ENCODE measurements at places on chromosomes 11 and 22.

DNA sequence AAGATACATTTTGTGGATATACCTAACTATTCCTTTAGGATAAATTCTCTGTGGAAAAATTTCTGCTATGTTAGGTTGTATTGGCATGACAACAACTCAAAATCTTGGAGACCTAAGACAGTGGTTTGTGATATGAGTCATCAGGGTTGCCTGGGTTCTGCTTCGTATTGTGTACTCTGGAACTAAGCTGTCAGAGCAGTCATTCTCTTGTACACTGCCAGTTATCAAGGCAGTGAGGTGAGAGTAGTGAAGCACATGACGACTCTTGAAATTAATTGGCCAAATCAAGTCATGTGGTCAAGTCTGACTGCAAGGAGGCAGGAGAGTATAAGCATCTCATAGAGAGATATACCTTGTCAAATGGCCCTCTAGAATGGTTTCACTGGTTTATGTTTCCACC lies 104.4 kb downstream of the FANCF start:
- no peak for DNase-seq

GRCh38 chr11:35146074-35146521 lies 7.1 kb downstream of the CD44 start:
- DNase-seq, result no peak

- DNase-seq, result no peak
Measured at GRCh38 chr11:4066910-4067309, 27.7 kb upstream of the RRM1 start.

DNA sequence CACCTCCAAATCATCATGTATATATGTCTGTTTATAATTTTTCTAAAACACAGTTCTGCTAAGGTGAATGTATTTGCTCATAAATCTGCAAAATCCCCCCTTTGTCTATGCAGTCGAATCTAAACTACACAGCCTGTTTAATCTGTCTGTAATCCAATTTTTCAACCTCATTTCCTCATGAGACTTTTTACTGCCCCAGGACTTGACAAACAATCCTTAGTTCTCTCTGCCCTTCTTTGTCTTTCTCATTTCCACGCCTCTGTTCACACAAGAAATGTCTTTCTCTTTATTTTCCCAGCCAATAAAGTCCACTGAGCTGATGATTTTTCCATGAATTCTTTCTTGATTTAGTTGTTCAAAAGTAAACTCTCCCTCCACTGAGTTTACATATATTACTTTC lies 1154.3 kb downstream of the FAM181B start:
- no peak for DNase-seq

DNA sequence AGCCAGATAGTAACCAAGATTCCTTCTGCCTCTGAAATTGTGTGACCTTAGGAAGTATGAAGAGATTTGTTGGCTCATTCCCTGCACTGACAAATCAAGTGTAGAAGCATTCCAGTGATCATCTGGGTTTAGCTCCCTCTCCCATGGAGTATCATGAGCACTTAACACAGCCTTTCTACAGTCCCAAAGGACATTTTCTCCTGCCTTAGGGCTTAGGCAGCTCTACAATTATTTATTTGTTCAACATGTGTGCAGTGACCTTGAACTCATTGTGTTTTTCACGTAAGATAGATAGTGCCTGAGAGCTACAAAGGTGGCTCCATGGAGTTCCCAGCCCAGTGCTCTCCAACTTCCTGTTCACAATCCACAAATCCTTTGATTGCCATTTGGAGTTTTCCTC lies 94.8 kb upstream of the FAT3 start:
- DNase-seq, result no peak

DNA sequence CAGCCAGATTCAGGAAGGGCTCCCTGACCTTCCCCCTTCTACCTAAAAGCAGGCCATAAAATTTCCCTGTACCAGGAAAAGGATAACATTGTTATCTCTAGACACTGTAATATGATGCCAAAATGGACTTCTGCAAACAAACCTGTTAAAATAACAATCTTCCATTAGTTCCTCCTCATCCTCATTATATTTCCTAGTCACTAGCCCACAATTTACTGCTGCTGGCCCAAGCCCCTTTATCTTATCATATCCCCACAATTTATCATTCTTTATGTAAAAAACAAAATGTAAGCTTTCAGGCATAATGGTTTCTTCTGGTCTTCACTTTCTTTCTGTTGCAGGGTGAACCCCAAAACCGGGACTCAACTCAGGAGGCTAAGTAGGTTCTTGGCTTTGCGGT lies 1132.1 kb upstream of the CNTN5 start:
- DNase-seq, result no peak

DNA sequence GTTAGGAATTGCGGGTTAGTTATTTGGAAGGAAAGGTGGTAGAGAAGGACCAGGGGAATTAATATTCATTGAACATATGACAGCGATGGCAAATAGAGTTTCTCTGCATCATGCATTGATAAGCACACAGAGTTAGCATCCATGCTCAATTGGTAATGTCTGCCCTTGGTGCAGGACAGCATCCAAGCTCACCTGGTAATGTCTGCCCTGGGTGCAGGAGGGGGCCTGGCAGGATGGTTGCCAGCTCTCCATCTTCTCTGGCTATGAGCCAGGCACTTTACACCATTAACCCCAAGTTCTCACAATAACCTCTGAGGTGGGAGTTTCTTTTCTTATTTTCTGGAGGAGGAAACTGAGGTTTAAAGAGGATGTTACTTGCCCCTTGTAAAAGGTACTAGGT lies 50.4 kb upstream of the RBFOX2 start:
- no peak for DNase-seq

GRCh38 chr11:69480547-69481392 lies 693 bp upstream of the LINC01488 start:
- no peak for DNase-seq

- no peak for DNase-seq
Measured at GRCh38 chr22:44450503-44450902, 47.5 kb downstream of the RTL6 start.

DNA sequence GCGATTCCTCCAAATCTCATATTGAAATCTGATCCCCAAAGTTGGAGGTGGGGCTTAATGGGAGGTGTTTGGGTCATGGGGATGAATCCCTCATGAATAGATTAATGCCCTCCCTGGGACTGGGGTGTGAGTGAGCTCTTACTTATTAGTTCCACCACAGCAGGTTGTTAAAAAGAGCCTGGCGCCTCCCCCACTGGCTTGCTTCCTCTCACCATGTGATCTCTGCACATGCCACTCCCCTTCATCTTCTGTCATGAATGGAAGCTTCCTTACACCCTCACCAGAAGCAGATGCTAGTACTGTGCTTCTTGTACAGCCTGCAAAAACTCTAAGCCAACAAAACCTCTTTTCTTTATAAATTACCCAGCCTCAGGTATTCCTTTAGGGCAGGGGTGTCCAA lies 8.8 kb downstream of the RRAS2 start:
- DNase-seq, result no peak

DNA sequence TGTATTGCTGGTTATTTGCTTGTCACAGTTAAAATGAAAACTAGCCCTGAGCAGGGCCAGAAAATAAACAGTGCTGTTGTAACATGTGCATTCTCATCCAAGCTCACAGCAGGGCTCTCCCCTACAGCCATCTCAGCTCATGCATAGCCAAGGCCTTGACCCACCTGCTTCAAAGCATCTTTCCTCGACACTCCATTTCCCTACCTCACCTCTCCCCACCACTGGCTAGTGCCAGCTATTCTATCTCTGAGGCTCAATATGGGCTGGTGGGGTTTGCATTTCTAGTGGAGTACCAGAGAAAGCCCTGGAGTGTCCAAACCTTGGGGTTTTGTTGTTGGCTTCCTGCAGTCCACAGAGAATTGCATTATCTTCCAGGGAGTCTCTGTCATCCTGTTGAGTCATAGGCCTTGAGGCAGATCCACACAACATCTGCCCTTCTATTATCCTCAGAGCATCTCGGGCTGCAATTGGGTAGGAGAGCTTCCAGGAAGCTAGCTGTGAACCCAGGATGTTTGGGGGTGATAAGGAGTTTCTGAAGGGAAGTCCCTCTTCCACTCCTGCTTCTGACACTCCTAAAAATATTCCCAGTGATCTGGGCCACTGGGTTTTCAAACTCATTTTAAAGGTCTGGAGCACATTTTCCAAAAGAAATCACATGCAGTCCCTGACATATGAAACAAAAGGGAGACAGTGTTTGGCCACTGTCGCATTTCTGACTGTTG lies 36.1 kb upstream of the AMOTL1 start:
- no peak for DNase-seq

- no peak for DNase-seq
Measured at GRCh38 chr11:108495326-108495725, 2.9 kb downstream of the POGLUT3 start.

- no peak for DNase-seq
Measured at GRCh38 chr22:46681010-46681409, 57.0 kb downstream of the CERK start.

GRCh38 chr11:59556115-59556916 lies 45.0 kb downstream of the OR4D9 start:
- peak; percentile 56 for DNase-seq

GRCh38 chr11:65503949-65504673 lies 5.3 kb downstream of the MALAT1 start:
- no peak for DNase-seq

GRCh38 chr11:1459219-1459575 lies 27.4 kb downstream of the MOB2 start:
- DNase-seq, result no peak

DNA sequence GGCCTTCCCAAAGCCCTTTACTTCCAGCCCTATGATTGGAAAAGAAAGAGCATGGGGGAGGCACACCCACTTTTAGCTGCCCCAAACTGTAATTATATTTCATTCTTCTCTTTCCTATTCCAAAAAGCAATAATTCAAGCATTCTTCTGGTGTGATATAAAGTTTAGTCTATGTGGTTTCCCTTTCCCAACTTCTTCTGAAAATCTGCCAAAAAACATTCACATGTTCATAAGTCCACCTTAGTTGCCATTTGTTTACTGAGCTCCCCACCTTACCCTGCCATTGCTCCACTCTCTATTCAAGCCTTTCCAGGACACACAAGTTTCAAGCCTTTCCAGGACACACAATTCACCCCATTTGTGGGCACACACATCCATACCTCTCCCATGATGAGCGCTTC lies 111.6 kb upstream of the BMAL1 start:
- DNase-seq, result no peak

GRCh38 chr11:126465573-126466188 lies 110.2 kb downstream of the ST3GAL4 start:
- no peak for DNase-seq

GRCh38 chr22:46649141-46650077 lies 29.2 kb downstream of the GRAMD4 start:
- no peak for DNase-seq

GRCh38 chr22:45285263-45286058 lies 712 bp downstream of the UPK3A start:
- no peak for DNase-seq

GRCh38 chr11:94739331-94739730 lies 28.8 kb upstream of the AMOTL1 start:
- no peak for DNase-seq

- DNase-seq, result no peak
Measured at GRCh38 chr22:21680830-21681565, 15.2 kb downstream of the PPIL2 start.

DNA sequence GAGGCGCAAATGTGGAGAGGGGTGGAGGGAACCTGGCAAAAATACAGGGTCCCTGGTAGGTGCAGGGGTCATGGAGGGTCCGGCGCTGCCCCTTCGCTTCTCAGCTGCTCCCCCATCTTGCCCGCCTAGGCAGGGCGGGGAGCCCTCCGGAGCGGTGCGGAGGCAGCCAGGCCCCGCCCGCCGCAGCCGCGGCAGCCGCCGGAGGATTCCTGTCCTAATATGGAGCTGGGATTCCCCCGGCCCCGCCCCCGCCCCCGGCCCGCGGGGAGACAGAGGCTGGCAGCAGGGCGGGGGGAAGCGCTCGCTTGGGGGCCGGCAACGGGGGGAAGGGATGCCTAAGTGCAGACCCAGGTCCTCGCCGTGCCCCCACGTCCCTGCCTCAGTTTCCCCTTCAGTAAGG lies 1.0 kb upstream of the NPAS4 start:
- no peak for DNase-seq

GRCh38 chr22:46857142-46857884 lies 94.9 kb downstream of the TBC1D22A start:
- DNase-seq, result no peak

GRCh38 chr11:117600234-117600783 lies 196.7 kb downstream of the DSCAML1 start:
- peak; percentile 54 for DNase-seq

GRCh38 chr11:9028581-9028980 lies 24.8 kb upstream of the NRIP3 start:
- no peak for DNase-seq

DNA sequence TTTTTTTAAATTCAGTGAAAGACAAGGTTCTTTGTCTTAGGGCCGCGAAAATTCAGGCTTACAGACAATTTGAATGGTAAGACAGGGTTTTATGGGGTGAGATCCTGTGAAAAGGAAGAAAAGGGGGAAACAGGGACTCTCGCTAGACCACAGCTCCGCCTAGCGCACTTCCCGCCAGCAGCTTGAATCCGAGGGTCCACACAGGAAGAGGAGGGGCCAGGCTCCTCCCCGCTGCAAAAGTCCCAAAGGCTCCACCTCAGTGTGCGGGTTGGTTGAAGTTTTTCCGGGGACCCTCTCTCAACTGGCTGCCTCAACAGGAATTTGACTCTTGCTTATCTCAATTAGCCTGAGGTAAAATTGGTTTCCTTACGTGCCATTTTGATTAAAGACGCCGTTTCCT lies 950.9 kb upstream of the CNTN5 start:
- no peak for DNase-seq

- no peak for DNase-seq
Measured at GRCh38 chr11:69865707-69866106, 46.5 kb upstream of the FGF3 start.

- no peak for DNase-seq
Measured at GRCh38 chr22:31398231-31398630, 1.2 kb upstream of the DRG1 start.

- DNase-seq, result no peak
Measured at GRCh38 chr11:33520112-33520511, 180.5 kb downstream of the C11orf91 start.

GRCh38 chr11:119758291-119758690 lies 29.3 kb upstream of the NECTIN1 start:
- no peak for DNase-seq

DNA sequence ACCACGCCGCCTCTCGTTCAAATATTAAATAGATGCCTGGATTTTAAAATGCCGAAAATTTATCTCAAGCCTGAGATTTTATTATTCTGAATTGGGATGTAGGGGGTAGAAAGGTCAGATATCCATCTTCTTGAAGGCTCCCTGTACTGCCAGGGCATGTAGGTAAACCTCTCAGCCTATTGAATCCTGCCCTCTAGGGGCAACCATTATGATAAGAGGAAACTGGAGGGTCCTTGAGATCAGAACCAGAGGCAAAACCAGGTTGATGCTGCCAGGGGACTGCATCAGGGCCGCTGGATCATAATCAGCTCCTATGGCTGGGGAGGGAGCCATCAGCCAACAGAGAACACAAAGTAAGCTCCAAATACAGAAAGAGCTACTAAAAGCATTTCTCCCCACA lies 92.4 kb downstream of the KCNC1 start:
- DNase-seq, result no peak

GRCh38 chr11:61349189-61349751 lies 12.4 kb downstream of the CYB561A3 start:
- no peak for DNase-seq

- DNase-seq, result no peak
Measured at GRCh38 chr11:77548552-77549445, 41.0 kb upstream of the AQP11 start.
